ENCODE measurements at places on chromosomes 1 and 21. TPM values are rescaled to one million over a fixed set of nuclear protein-coding genes. Genes with fewer than 3 reads are reported as not detected.
A peak's percentile ranks its signal among the peaks of the same experiment; 100 is the strongest.

DNA sequence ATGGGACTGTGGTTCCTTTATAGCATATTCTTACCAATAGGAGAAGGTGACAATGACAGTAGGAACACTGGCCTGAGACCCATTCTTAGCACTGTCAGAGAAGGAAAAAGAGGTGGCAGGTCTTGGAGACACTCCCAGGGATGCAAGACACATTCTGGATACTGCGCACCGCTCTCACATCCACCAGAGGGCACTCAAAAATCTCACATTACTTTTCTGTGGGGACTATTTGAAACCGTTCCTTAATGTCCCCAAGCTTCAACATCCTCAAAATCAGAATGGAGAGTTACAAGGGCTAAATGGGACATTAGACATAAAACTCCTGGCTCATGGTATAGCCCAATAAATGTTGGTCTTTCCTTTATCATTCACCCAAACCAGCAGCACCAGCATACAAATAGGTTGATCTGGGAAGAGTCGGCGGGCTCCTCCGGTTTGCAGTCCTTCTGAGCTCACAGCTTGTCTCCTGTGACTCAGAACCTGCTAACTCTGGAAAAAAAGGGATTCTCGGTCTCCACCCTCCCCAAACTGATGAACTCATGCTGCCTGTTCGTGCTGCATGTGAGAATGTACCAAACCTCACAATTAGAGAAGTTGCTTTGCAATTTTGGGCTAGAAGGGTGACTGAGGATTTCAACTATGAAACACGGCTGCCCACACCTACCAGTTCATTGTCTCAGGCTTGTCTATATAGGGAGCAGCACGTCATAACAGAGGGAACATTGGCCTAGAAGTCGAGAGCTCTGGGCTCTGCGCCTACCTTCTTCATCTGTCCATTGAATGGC is 40.2 kb downstream of the IL12RB2 start:
- no peak for DNase-seq
- no peak overlapping the region for H3K27ac ChIP-seq
- H3K36me3 ChIP-seq: no peaks in the 10 kb centered on the region
- no peaks in the 10 kb centered on the region for H3K4me1 ChIP-seq
- no peak overlapping the region for H3K4me3 ChIP-seq
- no peaks in the 10 kb centered on the region for H3K27me3 ChIP-seq

GRCh38 chr1:24119859-24120756 is 8.2 kb upstream of the MYOM3 start:
- H3K4me3 ChIP-seq: no peak overlapping the region
- H3K27ac ChIP-seq: peak overlapping the region; percentile 58
- peak; percentile 66 for DNase-seq
- no peaks in the 10 kb centered on the region for H3K27me3 ChIP-seq
- peaks cover 11% of the 10 kb centered on the region for H3K4me1 ChIP-seq

DNA sequence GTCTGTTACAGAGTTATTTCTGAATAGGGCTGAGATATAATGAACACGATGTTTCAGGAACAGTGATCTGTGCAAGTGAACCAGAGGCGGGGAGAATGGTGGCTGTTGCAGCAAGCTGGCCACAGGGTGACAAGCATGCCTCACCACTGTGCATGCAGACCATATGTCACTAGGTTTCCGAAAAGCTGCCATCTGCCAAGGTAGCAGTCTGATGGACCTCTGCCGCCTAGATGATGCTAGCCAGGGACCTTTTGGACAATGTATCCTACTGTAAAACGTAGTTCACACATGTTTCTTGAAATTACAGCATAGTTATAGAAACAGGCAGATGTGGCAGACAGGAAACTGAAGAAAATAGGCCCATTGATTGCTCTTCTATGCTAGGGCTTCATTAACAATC is 204.2 kb upstream of the RRP15 start:
- no peaks in the 10 kb centered on the region for H3K4me1 ChIP-seq
- no peak overlapping the region for H3K27ac ChIP-seq
- H3K36me3 ChIP-seq: no peaks in the 10 kb centered on the region
- no peak for DNase-seq
- H3K27me3 ChIP-seq: no peaks in the 10 kb centered on the region

DNA sequence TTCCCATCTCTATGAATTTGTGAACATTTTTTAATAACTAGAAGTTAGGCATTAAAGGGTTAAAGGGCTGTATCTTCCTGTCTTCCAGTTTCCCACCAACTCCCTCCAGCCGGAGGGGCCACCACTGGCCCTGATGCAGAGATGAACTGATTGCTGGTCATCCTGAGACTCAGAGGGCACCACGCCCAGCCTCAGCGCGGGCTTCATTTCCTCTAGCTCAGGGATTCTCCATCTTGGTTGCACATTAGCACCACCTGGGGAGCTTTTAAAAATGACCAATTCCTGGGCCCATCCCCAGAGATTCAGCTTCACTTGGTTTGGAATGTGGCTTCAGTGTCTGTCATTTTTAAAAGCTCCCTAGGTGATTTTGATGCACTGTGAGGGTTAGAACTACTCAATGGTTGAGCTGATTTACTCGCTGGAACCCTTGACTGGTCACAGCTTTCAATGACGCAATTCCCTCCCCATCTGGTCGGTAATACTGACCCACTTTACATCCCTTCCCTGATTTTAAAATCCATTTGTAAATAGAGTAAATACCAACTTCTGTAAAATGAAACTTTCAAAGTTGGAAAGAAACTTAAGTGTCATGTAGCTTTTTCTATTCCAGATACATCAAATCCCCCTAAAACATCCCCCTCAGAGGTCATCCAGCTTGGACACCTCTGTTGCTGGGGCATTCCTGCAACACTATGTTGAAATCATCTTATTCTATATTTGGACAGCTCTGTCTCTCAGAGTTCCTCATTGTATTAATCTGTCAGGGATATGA is 5.1 kb downstream of the NAV1 start:
- H3K4me1 ChIP-seq: peaks cover 45% of the 10 kb centered on the region
- H3K36me3 ChIP-seq: no peaks in the 10 kb centered on the region
- no peak for DNase-seq
- no peak overlapping the region for H3K4me3 ChIP-seq
- no peak overlapping the region for H3K27ac ChIP-seq

DNA sequence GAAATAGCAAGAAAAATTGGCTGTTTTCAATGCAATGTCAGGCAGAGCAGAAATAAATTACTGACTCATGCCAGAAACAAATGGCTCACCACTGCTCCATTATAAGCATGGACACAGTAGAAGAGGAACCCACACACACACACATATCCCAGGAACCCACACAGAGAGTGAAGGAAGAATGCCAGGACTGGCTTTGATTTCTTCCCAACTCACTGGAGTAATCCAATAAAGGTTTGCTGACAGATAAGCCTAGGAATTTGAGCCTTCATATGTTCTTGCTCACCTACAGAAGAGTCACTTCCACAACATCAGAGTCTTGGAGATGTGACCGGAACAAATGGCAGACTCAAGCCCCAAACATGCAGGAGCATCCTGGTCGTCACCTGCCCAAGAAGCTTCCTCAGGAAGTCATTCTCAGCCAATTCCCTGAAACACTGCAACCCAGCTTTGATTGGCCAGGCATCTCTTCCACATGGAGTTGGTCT is 2.2 kb downstream of the SH3BP5L start:
- peaks cover 42% of the 10 kb centered on the region for H3K36me3 ChIP-seq
- H3K4me1 ChIP-seq: peaks cover 68% of the 10 kb centered on the region
- H3K27me3 ChIP-seq: no peaks in the 10 kb centered on the region
- peak overlapping the region; percentile 13 for H3K4me3 ChIP-seq
- DNase-seq: no peak

GRCh38 chr1:166843769-166844596 is 4.7 kb downstream of the POGK start:
- H3K27me3 ChIP-seq: no peaks in the 10 kb centered on the region
- H3K4me1 ChIP-seq: peaks cover 49% of the 10 kb centered on the region
- H3K36me3 ChIP-seq: peaks cover 82% of the 10 kb centered on the region
- DNase-seq: no peak
- H3K4me3 ChIP-seq: no peak overlapping the region

DNA sequence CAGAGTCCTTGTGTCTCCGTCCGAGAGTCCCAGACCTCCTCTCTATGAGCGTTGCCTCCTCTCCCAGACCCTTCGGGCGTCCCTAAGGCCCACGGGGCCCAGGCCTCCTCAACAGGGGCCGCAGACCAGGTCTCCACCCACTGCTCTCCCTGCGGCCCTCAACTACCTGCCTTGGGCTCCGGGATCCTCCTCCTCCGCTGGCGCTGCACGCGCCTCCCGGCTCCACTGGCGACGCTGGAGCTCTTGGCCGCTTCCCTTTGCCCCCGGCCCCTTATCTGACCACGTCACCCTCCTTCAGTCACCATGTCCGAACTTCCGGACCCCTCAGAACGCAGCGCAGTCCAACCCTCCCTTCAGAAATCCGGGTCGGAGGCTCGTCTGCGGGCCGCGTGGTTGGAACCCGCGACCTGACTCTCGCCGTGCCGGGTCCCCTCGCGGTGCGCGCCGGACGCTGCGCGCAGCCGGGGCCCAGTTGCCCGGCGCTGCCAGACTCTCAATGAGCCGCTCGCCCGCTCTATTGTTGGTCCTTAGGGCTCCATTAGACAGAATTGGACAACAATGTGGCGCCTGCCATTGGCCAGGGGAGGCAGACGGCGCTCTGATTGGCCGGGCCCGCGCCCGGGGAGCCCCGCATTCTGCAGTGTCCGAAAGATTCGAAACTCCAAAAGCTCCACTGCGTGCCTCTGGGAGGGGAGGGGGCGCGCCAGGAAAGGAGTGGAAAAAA is at the start of gene DMRTA2:
DMRTA2 (minus strand) TSS at position 498 of the 724 bp plus-strand sequence. CDS start 1,907 bp downstream, outside the sequence.
- H3K4me1 ChIP-seq: peaks cover 49% of the 10 kb centered on the region
- H3K27me3 ChIP-seq: peaks cover 97% of the 10 kb centered on the region
- H3K36me3 ChIP-seq: no peaks in the 10 kb centered on the region

DNA sequence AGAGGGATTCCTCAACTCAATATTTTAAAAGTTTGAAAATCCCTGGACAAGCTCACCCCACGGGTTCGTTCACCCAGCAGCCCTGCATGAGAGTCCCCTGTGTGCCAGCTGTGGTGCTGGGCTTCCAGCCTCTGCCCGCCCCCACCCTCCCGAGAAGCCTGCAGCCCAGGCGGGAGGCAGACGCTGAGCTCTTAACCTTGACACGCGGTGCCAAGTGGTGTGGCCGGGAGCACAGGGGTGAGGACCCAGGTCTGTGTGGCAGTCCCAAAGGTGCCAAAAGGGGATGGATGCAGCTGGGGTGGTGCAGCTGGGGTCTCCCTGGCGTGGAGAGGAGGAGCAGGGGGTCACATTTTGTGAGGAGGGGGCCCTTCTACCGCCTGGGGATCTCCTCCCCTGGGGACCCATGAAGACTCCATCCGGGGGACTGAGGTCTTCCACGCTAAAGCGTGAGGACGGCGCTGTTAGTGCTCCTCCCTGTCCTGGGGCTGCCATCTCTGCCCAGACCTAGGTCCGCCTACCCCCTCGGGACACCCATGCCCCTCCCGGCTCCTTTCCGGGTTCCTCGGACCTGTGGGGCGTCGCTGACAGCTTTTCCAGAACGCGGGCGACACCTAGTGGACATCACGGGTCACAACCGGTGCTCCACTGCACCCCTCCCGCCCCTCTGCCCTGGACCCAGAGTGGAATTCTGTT is 12.9 kb downstream of the PLA2G2F start:
- H3K27ac ChIP-seq: peak overlapping the region; percentile 74
- H3K4me1 ChIP-seq: peaks cover 31% of the 10 kb centered on the region
- peak overlapping the region; percentile 40 for H3K4me3 ChIP-seq
- peak; percentile 88 for DNase-seq
- peaks cover 4% of the 10 kb centered on the region for H3K27me3 ChIP-seq
- no peaks in the 10 kb centered on the region for H3K36me3 ChIP-seq

DNA sequence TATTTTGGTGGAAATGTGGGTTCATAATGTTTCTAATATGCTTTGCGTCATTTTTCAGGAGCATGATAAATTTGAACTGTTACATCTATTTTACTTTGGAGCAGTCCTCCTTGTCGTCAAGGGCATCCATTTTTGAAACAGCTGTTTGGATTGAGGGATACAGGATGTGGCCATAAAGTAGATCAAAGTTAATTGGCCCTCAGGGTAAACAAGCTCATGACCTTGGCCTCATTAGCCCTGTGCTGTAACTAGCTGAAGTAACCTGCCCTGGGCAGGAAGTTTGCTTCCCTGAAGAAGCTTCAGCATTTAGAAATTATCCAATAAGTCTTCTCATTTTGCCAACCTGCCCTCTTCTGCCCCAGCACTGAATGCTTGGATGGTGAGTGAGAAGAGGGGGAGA is 24.8 kb upstream of the RGL1 start:
- peaks cover 11% of the 10 kb centered on the region for H3K4me1 ChIP-seq
- no peaks in the 10 kb centered on the region for H3K36me3 ChIP-seq
- no peak overlapping the region for H3K27ac ChIP-seq
- no peak overlapping the region for H3K4me3 ChIP-seq

DNA sequence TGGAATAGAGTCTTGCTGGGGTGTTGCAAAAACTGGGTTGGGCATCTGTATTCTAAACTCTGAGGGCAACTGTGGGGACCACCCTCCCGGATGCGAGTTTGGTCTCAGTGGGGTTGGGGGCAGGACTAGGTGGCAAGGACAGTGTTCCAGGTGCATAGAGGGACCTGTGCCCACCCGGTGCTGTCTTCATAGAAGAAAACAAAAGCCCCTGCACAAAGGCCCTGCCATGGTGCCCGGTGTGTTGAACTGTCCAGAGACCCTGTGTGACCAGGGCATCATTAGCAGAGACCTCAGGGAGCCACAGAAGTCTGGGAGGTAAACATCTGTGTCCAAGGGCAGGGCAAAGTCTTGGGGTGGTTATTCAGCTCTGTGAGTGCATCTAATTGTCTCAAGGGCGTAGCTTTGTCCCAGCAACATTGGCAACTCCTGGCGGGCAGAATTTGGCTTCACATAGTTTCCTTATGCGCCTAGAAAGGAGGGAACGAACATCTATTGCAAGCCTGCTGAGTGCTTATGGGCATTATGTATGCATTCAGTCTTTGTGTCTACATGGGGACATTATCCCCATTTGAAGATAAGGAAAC is 72.2 kb upstream of the IFFO2 start:
- no peaks in the 10 kb centered on the region for H3K4me1 ChIP-seq
- H3K27me3 ChIP-seq: no peaks in the 10 kb centered on the region
- H3K36me3 ChIP-seq: no peaks in the 10 kb centered on the region
- no peak for DNase-seq
- no peak overlapping the region for H3K27ac ChIP-seq

GRCh38 chr1:32891241-32891570 is 4.9 kb downstream of the HPCA start:
- no peak overlapping the region for H3K27ac ChIP-seq
- DNase-seq: no peak
- H3K27me3 ChIP-seq: peaks cover 66% of the 10 kb centered on the region

DNA sequence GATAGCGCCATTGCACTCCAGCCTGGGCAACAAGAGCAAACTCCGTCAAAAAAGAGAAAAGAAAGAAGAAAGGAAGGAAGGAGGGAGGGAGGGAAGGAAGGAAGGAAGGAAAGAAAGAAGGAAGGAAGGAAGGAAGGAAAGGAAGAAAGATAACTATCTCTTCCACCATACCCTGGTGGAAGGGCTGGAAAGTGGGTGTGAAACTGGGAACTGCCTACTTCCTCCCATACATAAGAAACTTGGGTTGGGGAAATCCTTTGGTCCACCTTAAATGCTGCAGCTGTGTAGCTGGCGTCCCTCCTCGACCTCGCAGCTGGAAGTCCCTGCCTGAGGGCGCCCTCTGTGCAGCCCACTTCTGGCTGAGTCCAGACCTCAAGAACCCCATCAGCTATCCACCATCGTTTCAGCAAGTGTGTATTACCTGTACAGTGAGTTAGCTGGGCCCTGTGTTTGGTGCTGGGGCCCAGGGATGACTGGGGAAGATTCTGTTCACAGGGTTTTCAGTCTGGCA is 4.6 kb upstream of the FAM167B start:
- DNase-seq: no peak
- H3K4me1 ChIP-seq: peaks cover 49% of the 10 kb centered on the region
- peak overlapping the region; percentile 30 for H3K4me3 ChIP-seq
- peak overlapping the region; percentile 24 for H3K27ac ChIP-seq

Gene CFAP74
- 6.6 TPM for total RNA-seq

Gene LAMC1
- 96.9 TPM for total RNA-seq

Gene LRRC38
- total RNA-seq: not detected

Gene DENND2C
- 3.8 TPM for total RNA-seq

Gene KIF2C
- total RNA-seq: 1.7 TPM

Gene MAEL
- not detected for total RNA-seq

Gene FLG2
- not detected for total RNA-seq

Gene KCNJ6
- 0.09 TPM for total RNA-seq

All from lower lobe of right lung (tissue), 2 donors.